ENCODE measurements at places on chromosomes 1 and 21.

DNA sequence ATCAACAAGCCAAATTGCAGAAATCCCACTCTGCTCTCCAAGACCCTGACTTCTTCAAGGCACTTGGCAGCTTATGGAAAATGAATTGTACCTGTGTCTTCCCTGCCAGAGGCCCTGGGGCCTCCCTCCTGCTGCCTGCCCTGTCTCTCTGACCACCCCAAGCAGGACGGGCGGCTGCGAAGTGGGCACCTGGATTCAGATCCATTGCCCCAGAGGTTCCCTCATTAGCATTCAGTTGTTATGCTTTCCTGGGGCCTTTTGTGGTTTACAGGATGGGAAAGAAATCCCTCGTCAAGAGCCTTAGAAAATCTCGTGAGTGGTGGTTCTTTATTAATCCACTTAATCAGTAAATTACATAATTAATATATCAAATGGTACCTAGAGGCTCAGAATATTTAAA lies 179.3 kb downstream of the TNR start:
- no peak for DNase-seq

DNA sequence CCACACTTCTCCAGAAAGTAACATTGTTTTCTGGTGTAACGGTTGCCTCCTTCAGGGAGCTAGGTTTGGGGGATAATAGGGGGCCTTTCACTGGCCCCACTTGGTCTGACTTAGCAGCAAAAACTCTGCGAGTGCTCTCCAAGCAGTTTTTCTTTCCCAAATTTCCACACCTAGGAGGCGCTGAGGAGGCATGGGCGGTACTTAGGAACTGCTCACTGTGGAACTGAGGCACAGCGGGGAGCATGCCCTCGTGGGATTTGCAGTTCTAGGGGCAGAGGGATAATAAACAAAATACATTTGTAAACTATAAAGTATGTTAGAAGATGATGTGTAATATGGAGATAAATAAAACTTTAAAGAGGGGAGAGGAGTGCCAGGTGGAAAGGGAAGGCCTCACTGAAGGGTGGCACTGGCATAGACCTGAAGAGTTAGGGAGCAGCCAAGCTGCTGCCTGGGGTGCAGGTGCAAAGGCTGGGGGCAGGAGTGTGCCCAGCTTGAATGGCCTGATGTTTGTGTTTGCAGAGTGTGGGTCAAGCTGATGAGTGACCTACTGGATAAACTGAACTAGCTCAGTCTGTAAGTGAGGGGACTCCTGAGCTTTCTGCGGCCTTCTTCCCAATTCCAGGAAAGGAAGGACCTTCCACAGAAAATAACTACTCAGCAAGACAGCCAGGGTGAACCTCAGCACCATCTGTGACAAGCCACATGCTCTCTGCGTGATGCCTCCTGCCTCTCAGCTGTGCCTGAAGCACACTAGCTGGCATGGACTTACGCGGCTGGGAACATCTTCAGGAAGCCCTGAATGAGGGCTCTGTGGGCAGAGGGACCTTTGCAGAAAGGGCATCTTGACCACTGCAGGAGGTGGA lies 1.9 kb downstream of the EPHX1 start:
- DNase-seq = no peak

DNA sequence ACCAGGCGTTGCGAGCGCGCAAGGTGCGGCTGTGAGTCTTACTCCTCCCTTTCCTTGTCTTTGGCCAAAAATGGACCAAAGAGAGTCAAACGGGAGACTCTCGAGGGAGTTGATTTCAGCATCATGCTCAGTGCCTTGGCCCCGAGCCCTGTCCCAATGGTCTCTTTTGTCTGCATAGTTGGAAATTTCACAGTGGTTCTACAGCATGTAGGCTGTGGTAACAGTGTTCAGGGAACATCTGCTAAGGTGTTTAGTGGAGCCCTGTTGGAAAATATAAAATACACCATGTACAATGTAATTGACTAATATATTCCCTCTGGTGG lies 2.7 kb downstream of the CACNA1E start:
- no peak for DNase-seq

- peak; percentile 20 for DNase-seq
Measured at GRCh38 chr1:162854245-162854882, 6.6 kb downstream of the CCDC190 start.

GRCh38 chr21:29753216-29753615 lies 186.6 kb downstream of the GRIK1 start:
- DNase-seq = no peak

GRCh38 chr1:117638759-117639158 lies 32.9 kb downstream of the TENT5C start:
- DNase-seq = no peak

DNA sequence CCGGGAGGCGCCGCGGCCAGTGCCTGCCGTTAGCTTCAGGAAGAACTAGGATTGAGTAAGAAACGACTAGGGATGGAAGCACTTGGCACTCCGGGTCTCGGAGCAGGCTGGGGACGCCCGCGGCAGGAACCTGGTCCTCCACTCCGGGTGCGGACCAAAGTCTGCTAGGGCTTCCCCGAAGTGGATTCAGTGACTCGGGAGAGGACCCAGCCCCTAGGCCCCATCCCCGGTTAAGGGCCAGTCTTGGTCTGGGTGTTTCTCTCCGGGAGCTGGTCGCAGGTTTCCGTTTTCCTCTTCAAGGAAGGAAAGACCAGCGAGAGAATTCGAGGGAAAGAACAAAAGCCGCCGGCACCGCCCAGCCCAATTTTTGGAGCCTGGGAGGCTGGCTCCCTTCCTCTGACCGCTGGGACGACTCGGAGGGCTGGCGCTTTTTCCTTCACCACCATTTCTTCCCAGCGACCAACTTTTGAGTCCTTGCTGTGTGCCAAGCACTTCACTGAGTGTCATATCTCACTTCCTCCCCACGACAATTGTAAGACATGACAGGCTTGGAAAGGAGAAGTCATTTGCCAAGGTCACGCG lies 16.8 kb upstream of the STMN1 start:
- DNase-seq = no peak

GRCh38 chr1:43232074-43232473 lies 37.7 kb upstream of the TMEM125 start:
- no peak for DNase-seq

- peak; percentile 22 for DNase-seq
Measured at GRCh38 chr1:207049974-207050391, 1.0 kb downstream of the YOD1 start.

DNA sequence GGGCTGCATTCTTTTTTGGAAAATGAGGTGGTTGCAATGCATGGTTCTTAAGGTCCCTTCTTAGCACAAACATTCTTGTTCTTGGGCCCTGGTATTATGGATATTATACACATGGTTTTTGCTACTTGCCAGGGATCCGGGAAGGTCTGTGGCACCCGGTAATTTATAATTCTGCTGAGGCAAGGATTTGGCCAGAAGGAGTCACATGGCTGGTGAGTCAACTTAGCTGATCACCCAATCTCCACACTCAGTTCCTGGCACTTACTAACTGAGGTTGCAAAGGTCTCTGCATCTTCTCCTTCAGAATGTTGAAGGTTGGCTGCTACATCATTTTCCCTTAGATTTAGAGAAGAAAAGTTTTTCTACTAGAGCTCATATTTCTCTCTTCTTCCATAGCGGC lies 112.5 kb downstream of the ROR1 start:
- no peak for DNase-seq

DNA sequence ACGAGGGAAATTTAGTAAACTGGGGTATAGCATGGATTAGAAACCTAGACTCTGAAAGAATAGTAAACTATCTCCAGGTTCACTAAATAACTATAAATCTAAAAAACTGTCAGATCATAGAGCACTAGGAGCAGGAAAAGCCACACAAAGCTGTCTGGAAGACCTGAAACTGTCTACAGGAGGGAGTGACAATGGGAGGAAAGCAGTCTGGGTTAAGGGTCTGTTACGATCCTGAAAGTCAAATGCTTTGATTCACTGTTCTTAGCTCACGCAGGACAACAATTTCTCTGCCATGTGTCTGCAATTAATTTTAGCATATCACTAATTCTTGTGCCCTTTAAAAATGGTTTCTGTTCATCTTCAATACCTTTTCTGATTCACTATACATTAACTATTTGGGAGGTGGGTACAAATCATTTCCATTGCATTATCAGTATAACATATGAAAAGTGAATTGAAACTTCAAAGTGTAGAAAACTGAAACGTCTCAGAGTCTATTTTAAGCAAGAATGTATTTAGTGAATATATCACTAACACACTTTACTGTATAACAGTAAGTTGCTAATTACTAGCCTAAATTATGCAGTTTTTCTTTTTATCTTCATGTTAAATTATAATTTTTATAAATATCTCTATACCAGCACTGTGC lies 18.4 kb downstream of the CEP170 start:
- no peak for DNase-seq

GRCh38 chr21:40813918-40814317 lies 33.0 kb downstream of the DSCAM start:
- no peak for DNase-seq

- no peak for DNase-seq
Measured at GRCh38 chr1:48548985-48549384, 77.0 kb upstream of the SPATA6 start.

DNA sequence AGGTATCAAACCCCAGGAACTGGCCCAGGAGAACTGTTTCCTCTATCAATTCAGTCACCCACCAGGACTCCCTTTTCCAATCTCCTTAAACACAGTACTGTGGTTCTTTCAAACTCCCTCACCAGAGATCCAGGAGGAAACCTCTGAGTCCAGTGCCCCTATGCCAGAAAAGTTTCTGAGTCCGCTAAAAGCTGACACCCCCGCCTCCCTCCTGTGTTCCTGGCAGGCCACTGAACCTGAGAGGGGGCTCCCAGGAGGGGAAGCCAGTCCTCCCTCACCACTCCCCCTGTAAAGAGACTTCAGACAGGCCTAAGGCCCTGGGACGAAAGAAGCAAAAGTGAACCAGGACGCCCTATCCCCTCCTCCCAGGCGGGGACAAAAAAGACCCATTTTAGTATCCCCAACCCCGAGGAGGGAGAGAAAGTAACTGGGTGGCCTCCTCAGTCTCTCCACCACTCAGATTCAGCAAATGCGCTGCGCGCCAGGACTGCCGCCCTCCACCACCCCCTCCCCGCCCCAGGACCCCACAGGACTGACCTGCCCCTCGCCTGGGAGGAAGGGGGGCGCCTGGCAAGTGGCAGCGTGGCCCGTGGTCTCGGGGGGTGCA lies 624 bp downstream of the SLC41A1 start:
- DNase-seq = no peak

GRCh38 chr1:237105826-237106225 lies 63.8 kb downstream of the RYR2 start:
- no peak for DNase-seq

GRCh38 chr1:229241390-229241789 lies 29.5 kb upstream of the RAB4A start:
- no peak for DNase-seq

DNA sequence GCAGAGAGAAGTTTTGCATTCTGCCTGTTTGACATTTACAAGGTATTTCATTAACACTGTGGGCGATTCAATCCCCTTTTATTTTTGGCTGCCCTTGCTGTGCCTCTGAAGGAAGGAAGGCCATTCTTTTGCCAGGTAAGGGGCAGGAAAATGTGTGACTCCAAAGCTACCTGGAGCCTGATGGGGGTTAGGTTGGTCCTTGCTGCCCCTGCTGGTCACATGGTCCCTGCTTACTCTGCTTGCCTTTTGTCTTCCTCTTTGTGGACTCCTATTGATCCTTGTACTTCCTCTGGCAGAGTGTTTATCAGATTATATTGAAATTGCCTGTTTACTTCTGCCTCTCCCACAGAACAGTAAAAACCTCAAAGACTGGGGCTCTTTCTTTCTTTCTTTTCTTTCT lies 65.7 kb downstream of the ST6GALNAC3 start:
- no peak for DNase-seq
